ENCODE measurements at places on chromosomes 13 and 19.
A peak's percentile ranks its signal among the peaks of the same experiment; 100 is the strongest.

- DNase-seq, result no peak
Measured at GRCh38 chr13:112111239-112111857, 44.4 kb downstream of the SOX1 start.

GRCh38 chr19:38801359-38802095, 11.2 kb downstream of the LGALS4 start:
- DNase-seq, result no peak

DNA sequence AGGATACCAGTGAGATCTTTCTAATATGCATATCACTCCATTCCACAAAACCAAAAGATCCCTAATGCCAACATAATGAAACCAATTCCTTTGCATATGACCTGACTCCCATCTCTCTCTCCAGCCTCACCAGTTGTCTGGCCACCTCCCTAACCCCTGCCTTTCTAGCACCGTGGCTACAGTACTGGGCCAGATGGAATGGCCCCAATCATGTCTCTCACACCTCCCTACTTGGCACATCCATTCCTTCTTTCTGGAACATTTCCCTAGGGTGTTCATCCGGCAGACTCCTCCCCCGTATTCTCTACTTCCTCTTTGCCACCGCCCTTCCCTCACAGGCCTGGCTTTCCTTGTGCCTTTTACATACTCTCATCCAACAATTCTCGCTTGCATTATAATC, 62.0 kb downstream of the GPALPP1 start:
- DNase-seq, result no peak

GRCh38 chr13:94181461-94182107, 297.9 kb downstream of the DCT start:
- no peak for DNase-seq

DNA sequence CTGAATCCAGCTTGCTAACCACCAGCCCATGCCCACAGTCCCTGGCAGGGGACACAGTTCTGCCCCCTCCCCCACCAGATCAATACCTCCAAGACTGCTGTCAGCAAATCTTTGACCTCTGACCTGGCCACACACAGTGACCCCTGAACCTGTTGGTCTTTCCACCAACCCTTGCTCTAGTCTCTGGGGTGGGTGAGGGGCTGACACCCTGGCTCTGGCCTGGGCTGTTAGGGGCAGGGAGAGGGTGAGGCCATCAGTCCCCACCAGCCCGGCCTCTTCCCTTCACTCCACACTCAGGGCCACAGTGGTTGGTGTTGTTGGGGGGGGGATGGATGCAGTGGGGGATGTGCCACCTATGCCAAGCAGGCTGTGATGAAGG, 21.8 kb upstream of the SLC7A10 start:
- no peak for DNase-seq

DNA sequence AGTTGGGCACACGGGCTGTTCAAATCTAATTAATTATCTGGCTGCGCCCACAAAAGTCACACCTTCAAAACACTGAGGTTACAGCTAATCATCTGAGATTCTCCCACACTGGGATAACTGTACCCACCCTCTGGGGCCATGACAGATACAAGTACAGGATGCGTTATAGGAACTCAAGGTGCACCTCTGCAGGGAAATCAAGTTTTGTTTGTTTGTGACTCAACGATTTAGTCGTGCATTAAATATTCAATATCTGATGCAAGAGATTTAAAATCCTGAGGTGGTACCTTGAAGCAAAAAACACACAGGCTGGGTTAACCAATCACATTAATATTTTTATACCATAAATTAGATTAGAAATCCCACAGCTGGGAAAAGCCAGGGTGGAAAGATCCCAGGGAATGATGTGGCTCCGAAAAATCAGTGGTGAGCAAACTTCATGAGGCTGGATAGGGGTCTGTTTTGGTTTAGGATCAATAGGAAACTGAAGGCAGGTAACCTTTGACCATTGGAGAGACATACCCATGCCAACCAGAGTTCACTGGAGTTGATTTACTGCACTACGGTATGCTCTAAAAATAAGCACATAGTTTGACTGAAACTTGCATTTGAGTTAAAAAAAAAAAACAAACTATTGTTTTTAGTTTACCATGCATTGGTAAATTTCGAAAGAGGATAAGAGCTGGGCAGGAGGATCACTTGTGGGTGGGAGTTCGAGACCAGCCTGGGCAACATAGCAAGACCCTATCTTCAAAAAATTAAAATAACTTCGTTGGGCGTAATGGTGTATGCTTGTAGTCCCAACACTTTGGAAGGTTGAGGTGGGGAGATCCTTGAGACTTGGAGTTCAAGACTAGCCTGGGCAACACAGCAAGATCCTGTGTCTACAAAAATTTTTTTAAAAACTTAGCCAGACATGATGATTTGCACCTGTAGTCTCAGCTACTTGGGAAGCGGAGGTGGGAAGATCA, 23.9 kb upstream of the CEBPG start:
- no peak for DNase-seq

DNA sequence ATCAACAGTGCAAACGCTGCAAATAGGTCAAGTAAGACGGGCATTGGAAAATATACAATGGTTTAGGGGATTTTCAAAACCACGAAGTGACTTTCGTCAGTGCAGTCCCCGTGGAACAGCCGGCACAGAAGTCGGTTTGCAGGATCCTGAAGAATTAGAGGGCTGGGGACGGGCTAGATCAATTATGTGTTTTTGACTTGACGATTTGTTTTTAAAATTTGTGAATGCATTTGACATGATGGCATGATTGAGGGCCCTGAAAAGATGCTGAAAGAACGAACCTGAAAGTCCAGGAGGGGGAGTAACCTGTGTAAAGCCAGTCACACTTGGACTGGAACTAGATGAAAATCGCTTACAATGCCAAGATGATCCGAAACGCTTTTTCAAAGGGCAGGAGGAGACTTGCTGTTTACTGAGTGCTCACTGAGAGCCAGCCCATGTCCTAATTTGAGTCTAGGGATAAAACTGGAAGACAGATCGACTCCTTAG, 8.9 kb upstream of the DGKH start:
- no peak for DNase-seq

GRCh38 chr19:782878-783668, 14.2 kb upstream of the PTBP1 start:
- no peak for DNase-seq

DNA sequence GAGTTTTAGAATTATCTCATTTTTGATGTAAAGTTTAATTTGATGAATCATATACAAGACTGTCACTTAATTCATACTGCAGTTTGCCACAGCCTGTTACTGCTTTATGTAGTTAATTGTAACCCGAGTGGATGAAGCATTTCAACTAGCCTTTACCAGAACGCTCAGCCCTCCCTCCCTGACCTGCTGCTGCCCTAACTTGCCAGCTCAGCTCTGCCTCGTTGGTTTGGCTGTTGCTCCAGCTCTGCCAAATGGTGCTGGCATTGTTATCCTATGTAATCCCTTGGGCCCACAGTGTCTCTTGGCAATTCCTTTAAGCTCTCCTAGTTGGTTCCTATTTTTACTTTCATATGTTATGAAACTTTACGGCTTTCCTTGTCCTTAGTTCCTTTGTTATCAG, 113.3 kb downstream of the LMO7 start:
- no peak for DNase-seq

DNA sequence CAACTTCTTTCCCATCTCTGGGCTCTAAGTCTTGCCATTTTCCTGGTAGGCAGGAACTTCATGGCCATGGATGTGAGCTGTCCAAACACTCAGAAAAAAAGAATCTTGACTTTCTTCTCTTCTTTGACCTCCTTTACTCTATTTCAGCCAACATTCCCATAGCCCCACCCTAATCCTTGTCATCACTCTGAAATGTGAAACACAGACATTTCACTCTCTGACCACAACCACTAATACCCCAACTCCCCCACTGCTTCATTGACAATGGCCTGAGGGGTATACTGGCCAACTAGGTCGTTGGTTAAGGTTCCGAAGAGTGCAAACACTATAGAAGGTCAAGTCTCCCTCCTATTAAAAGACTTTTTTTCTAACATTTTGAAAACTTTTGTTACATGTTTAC, 4.7 kb upstream of the CYP2A13 start:
- no peak for DNase-seq

DNA sequence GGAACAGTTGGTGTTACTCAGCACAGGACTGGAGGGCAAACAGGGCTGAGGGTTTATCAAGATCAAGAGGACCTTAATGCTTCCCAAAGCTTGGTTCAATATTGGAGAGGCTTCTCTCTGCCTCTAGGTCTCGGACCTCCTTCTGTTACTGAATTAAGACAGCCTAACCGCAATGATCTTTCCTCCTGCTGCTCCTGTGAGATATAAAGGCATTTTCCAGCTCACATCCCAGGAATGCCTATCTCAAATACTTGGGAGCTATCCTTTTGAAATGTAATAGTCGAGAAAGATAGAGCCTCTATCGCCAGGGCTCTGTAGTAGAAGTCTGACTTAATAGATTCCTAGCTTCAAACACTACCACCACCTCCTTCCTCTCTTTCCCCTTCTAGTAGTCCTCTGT, 1475.0 kb downstream of the SLITRK1 start:
- no peak for DNase-seq

GRCh38 chr13:105232439-105232838, 1303.0 kb downstream of the EFNB2 start:
- DNase-seq, result no peak

DNA sequence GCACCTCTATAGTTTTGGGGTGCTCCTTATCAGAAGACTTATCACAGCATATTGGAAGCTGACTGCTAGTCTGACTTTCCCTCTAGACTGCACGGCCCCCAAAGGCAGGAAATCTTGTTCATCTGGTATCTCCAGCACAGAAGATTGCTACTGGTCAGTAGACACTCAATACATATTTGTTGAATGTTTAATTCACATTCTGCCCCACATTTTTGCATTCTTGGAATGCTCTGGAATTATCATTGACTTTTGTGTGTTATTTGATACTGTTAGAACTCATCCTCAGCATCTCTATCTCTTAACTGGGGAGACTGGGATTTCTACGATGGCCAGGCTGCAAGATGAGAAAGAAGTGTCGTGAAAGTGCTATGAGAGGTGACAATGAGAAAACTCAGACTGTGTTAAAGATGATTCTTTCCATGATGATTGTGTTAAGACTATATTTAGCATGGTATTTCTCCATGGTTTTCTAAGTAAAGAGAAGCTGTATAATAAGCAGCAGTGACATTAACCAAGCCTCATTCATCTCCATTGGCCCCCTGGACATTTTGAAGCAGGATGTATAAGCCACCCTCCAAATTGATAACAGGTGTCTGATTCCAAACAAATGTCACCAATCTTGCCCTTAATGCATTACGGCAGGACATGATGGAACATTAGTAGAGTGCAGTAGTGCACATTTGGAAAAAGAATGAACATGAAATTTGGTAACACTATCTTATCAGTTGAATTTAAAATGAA, 440.9 kb downstream of the RFC3 start:
- DNase-seq, result no peak

DNA sequence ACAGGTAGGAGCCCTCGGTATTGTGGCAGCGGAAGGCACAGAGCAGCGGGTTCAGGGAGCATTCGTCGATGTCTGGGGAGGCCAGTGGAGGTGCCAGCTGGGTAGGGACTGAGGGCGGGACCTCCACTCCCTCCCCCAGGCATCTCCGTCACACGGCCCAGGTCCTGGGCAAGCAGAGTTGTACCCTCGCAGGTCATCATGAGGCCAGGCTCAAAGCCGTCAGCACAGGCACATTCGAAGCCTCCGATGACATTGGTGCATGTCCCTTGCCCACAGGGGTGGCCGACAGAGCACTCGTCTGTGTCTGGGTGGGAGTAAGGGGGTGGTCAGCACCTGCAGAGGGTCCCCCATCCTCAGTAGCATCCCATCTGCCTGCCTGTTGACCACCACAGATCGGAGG, 35.3 kb downstream of the CCL25 start:
- DNase-seq, result no peak

DNA sequence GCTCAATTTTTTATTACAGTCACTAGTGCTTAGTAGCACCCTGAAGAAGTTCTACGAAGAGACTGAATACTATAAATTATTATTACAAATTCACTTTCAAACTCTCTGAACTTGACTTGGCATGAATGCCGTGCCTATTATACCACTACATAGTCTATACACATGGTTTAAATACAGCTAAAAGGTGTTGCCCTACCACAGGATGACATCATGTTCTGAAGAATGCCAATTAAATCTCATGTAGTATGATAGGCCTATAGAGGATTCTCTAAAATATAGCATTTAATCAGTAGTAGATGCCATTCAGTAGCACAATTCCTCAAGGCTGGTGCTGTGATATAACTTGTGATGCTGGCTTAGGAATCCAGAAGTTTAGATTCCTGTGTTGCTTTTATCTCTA, 16.7 kb upstream of the POSTN start:
- DNase-seq, result no peak

GRCh38 chr19:55594996-55595545, 4.2 kb downstream of the FIZ1 start:
- no peak for DNase-seq

- DNase-seq, result no peak
Measured at GRCh38 chr19:5186293-5187050, 154.1 kb downstream of the PTPRS start.

GRCh38 chr19:53870485-53870844, 2.8 kb downstream of the MYADM start:
- peak; percentile 46 for DNase-seq

- no peak for DNase-seq
Measured at GRCh38 chr13:93280688-93281087, 54.1 kb downstream of the GPC6 start.

DNA sequence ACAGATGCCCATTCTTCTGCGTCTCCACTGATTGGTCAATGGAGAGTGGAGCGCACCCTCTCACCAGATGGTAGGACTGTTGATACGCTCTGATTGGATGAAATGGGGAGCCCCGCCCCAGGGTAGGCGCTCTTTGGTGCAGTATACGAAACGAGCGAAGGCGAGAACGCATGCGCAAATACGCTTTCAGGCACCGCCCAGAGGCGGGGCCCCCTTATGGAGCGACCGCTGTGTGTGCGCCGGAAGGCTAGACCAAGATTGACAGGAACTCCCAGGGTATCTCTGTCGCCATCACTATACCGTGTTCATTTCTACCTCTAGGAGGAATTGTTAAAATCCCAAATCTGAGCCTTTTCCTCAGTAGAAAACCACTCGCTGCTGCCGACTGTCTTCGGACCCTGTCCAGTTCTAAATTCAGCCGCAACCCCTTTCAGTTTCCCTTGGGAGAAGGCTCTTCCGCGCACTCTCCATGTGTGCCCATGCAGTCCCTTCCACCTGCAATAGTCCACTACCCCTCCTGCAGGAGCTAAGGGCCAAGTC, 720 bp upstream of the HNRNPL start:
- no peak for DNase-seq

- no peak for DNase-seq
Measured at GRCh38 chr19:50778906-50779430, 8.7 kb downstream of the GPR32 start.

- DNase-seq, result no peak
Measured at GRCh38 chr13:110062077-110062776, 244.7 kb downstream of the COL4A1 start.

- no peak for DNase-seq
Measured at GRCh38 chr19:5927441-5927821, 13.4 kb downstream of the CAPS start.
